ENCODE measurements at places on chromosomes 3 and 15.

DNA sequence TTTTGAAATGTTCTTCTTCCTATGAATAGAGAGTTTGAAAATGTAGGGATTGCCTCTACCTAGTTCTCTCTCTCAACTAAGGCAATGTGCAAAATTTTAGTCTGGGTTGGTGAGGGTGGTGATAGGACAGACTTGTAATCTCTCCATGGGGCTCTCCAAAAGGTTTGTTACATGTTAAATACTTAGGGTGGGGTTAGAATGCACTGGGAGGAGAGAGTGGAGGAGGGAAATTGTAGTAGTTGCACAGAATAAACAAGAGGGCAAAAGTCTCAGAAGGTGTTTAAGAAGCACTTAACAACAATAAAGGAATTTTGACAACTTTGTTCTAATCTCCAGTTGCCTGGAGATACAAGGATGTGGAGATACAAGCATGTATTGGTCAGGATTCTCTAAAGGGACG lies 230.4 kb downstream of the NECTIN3 start:
- no peak for DNase-seq

DNA sequence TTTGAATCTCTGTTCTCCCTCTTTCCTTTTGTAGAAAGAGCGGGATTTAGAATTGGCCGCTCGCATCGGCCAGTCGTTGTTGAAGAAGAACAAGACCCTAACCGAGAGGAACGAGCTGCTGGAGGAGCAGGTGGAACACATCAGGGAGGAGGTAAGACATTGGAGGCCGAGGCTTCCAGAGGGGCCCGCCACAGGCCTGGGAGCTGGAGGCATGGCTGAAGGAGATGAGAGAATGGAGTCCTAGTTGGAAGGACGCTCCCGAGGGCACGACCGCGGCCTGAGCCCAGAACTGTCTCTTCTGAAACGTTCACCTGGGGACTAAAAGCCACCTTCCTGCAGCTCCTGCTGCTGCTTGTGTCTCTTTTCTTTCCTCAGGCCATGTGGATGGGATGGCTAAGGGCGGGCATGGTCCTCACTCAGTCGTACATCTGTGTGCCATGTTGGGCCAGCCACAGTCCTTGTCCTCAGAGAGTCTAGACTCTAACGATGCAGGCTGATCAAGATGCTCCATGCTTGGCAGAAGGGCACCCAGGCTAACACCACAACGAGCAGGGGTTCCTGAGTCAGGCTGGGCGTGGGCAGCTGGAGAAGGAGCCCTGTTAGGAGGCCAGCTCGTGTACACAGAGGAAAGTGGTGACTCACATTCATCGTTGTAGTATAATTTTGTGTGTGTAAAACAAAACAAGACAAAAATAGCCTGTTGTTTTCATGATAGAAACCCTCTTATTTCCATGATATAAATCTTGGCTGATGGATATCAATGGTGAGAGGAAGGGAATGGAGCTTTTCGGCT lies 81.1 kb downstream of the CCK start:
- DNase-seq: no peak

GRCh38 chr3:53555068-53555588 lies 60.7 kb downstream of the CACNA1D start:
- no peak for DNase-seq

DNA sequence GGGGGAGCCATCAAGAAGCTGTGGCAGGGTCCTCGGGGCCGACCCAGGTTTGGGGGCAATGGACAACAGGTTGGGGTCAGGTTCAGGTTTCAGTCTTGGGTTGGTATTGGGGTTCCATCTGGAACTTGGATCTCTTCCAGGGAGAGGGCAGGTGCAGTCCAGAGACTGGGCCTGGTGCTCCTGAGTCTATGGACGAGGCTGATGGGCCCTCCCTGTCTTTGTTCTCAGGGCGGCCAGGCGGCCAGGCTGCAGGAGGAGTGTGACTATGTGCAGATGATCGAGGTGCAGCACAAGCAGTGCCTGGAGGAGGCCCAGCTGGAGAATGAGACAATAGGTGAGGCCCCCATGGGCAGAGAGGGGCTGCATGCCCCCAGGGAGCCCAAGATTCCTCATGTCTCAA lies 11.1 kb downstream of the VIPR1 start:
- no peak for DNase-seq

GRCh38 chr3:156383441-156384025 lies 171.4 kb downstream of the SSR3 start:
- no peak for DNase-seq

- DNase-seq: no peak
Measured at GRCh38 chr15:56795502-56795901, 62.2 kb upstream of the ZNF280D start.
